ENCODE measurements at places on chromosomes 3 and 15. TPM values are rescaled to one million over a fixed set of nuclear protein-coding genes. Genes with fewer than 3 reads are reported as not detected.

CLDN18 gene
- polyA plus RNA-seq: 1.3 TPM

BCL2A1 gene
- 0.38 TPM for polyA plus RNA-seq

PIGX gene
- 52.5 TPM for polyA plus RNA-seq

IL12A gene
- 2.6 TPM for polyA plus RNA-seq

DYNLT2B gene
- polyA plus RNA-seq: 76.7 TPM

ATG7 gene
- 18.2 TPM for polyA plus RNA-seq

GOLGA6C gene
- not detected for polyA plus RNA-seq

OXSM gene
- 11.7 TPM for polyA plus RNA-seq

AP4E1 gene
- 6.8 TPM for polyA plus RNA-seq

ZMYND10 gene
- polyA plus RNA-seq: 40.9 TPM

ATP13A4 gene
- 53.4 TPM for polyA plus RNA-seq

SLC28A2 gene
- 0.32 TPM for polyA plus RNA-seq

GOLGA6L4 gene
- polyA plus RNA-seq: 24.7 TPM

SAMMSON gene
- not detected for polyA plus RNA-seq

VEPH1 gene
- 5.8 TPM for polyA plus RNA-seq

SSR3 gene
- 77.8 TPM for polyA plus RNA-seq

CAV3 gene
- not detected for polyA plus RNA-seq

POC1A gene
- polyA plus RNA-seq: 8.5 TPM

NMB gene
- polyA plus RNA-seq: 29.7 TPM

AADACL2 gene
- polyA plus RNA-seq: not detected

CLDN1 gene
- 5.5 TPM for polyA plus RNA-seq

SLC25A20 gene
- polyA plus RNA-seq: 23.6 TPM

MORC1 gene
- polyA plus RNA-seq: 0.14 TPM

PSTPIP1 gene
- 1.4 TPM for polyA plus RNA-seq

SLCO3A1 gene
- 22.2 TPM for polyA plus RNA-seq

PLA2G4F gene
- polyA plus RNA-seq: 0.25 TPM

TLE3 gene
- 48.7 TPM for polyA plus RNA-seq

RAD18 gene
- polyA plus RNA-seq: 8.1 TPM

FHIT gene
- 16.5 TPM for polyA plus RNA-seq

ZBTB20 gene
- 5.2 TPM for polyA plus RNA-seq

TM4SF18 gene
- polyA plus RNA-seq: 9.8 TPM

SCG5 gene
- 291 TPM for polyA plus RNA-seq

TRIM71 gene
- polyA plus RNA-seq: 1.7 TPM

MEGF11 gene
- 20.3 TPM for polyA plus RNA-seq
